Placental epithelial cell (primary cell): ENCODE measurements at places on chromosomes 2 and 18. TPM values are rescaled to one million over a fixed set of nuclear protein-coding genes. Genes with fewer than 3 reads are reported as not detected.

The ABCB11 gene
- total RNA-seq: under 0.01 TPM in 1 of 2 replicates, not detected in the other

The THSD7B gene
- under 0.01 TPM in 2 replicates for total RNA-seq

The MAP3K20 gene
- 5.9 and 15.1 TPM in 2 replicates for total RNA-seq

The NYAP2 gene
- total RNA-seq: not detected in 2 replicates

The TUBA4B gene
- not detected in 2 replicates for total RNA-seq

The CHRNA1 gene
- not detected in 2 replicates for total RNA-seq

The MROH2A gene
- total RNA-seq: not detected in 2 replicates

The ADD2 gene
- not detected in 2 replicates for total RNA-seq

The CDH2 gene
- 10.3 and 16.5 TPM in 2 replicates for total RNA-seq

The DNAJC5G gene
- total RNA-seq: not detected in 2 replicates

The PLEK gene
- not detected in 2 replicates for total RNA-seq

The PTPRN gene
- total RNA-seq: under 0.01 and 0.11 TPM in 2 replicates

The CDKL4 gene
- total RNA-seq: 0.39 and 0.54 TPM in 2 replicates

The TGFA gene
- 3.1 and 4.7 TPM in 2 replicates for total RNA-seq

The SERPINB13 gene
- not detected in 2 replicates for total RNA-seq

The GPATCH11 gene
- total RNA-seq: 2.7 and 4.3 TPM in 2 replicates

The RBM43 gene
- total RNA-seq: 2.4 and 4.3 TPM in 2 replicates

The C2orf74 gene
- total RNA-seq: 6.8 and 11.0 TPM in 2 replicates

The ZC3H6 gene
- total RNA-seq: 5.7 and 7.1 TPM in 2 replicates

The UGT1A4 gene
- 0.33 and 0.39 TPM in 2 replicates for total RNA-seq

The GPR45 gene
- total RNA-seq: 0.33 TPM in 1 of 2 replicates, not detected in the other

The DLX2 gene
- not detected in 2 replicates for total RNA-seq

The GATA6 gene
- 0.11 and 0.39 TPM in 2 replicates for total RNA-seq

The SRBD1 gene
- total RNA-seq: 18.8 and 20.4 TPM in 2 replicates

The C18orf54 gene
- total RNA-seq: 2.0 TPM in 2 replicates

The ANO7 gene
- total RNA-seq: under 0.01 TPM in 1 of 2 replicates, not detected in the other

The CRYGD gene
- total RNA-seq: not detected in 2 replicates

The STK17B gene
- 20.8 and 31.0 TPM in 2 replicates for total RNA-seq

The KCNG2 gene
- total RNA-seq: not detected in 2 replicates

The CCDC150 gene
- total RNA-seq: 4.3 and 4.8 TPM in 2 replicates

The AGAP1 gene
- total RNA-seq: 14.5 and 25.7 TPM in 2 replicates

The IL36RN gene
- total RNA-seq: 8.6 and 23.4 TPM in 2 replicates

The MDH1B gene
- total RNA-seq: 0.43 and 3.9 TPM in 2 replicates

The DNAH6 gene
- under 0.01 and 0.39 TPM in 2 replicates for total RNA-seq

The TEKT4 gene
- total RNA-seq: not detected in 2 replicates

The STAT4 gene
- total RNA-seq: 5.1 and 12.3 TPM in 2 replicates

The C2orf66 gene
- total RNA-seq: under 0.01 and 0.11 TPM in 2 replicates

The ICOS gene
- total RNA-seq: not detected in 2 replicates

The CTIF gene
- 102 and 170 TPM in 2 replicates for total RNA-seq

The POMC gene
- total RNA-seq: 1.2 and 4.2 TPM in 2 replicates

The PDE11A gene
- under 0.01 TPM in 1 of 2 replicates, not detected in the other for total RNA-seq

The CYBRD1 gene
- 15.8 and 44.4 TPM in 2 replicates for total RNA-seq

The ANKMY1 gene
- total RNA-seq: 8.9 and 15.3 TPM in 2 replicates
